Left renal cortex interstitium (tissue), 4 donors: ENCODE measurements at places on chromosomes 3 and 15. TPM values are rescaled to one million over a fixed set of nuclear protein-coding genes. Genes with fewer than 3 reads are reported as not detected.

PLSCR1 gene
- polyA plus RNA-seq: 85.9 TPM

GRCh38 chr15:52103217-52104207 is 9.1 kb downstream of the BCL2L10 start:
- no peak for DNase-seq

DGKG gene
- polyA plus RNA-seq: 0.75 TPM

DNA sequence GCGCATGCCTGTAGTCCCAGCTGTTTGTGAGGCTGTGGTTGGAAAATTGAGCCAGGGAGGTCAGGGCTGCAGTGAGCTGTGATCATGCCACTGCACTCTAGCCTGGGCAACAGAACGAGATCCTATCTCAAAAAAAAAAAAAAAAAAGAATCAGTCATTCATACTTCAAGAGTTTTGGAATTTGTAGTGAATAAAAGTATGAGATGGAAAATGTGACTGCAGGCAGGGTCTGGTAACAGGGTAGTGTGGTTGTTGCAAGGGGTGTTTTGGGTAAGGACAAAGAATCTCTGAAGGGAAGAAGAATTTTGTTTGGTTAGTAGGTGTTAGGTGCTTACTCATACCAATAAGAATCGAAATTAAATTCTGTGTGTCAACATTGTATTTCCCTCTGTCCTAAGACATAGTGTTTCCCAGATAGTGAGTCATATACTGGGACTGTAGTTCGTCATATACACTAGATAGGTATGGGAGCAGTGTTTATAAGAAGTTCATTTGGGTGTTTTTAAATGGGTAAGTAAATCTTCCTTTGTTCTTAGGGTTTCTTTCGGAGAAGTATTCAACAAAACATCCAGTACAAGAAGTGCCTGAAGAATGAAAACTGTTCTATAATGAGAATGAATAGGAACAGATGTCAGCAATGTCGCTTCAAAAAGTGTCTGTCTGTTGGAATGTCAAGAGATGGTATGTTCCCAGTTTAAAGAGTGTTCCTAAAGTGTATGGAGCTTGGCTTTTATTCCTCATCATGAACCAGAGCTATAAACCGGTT is 14.2 kb downstream of the NR1D2 start:
- no peak for DNase-seq

TRPM1 gene
- polyA plus RNA-seq: 0.52 TPM

GRCh38 chr3:177679568-177680471 is 482.5 kb upstream of the TBL1XR1 start:
- no peak for DNase-seq

VWA5B2 gene
- polyA plus RNA-seq: 2.8 TPM

DNA sequence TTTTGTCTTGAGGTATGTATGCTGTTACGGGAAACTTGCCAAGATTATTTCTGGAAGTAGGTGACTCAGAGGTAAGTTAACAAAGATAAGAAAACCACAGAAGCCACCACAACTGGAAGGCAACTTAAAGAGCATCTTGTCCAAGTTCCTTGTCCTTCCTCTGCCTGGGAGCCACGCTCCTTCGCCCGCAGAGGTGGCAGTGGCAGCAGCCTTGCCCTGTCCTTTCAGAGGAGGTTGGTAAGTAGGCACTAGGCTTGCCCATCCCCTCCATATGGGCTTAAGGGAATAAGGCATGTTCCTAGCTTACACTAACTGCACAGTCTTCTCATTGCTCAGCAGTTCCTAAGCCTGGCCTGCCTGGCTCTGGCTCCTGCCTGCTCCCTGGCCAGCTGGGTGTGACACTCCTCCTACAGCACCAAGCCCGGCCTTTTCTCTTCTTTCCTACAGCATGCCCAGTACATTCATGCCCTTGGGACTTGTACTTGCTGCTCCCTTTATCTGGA is 48.0 kb upstream of the RAB6B start:
- no peak for DNase-seq

- DNase-seq: no peak
These were observed 88.5 kb downstream of the ERC2 start for GRCh38 chr3:56379723-56380287.

DNA sequence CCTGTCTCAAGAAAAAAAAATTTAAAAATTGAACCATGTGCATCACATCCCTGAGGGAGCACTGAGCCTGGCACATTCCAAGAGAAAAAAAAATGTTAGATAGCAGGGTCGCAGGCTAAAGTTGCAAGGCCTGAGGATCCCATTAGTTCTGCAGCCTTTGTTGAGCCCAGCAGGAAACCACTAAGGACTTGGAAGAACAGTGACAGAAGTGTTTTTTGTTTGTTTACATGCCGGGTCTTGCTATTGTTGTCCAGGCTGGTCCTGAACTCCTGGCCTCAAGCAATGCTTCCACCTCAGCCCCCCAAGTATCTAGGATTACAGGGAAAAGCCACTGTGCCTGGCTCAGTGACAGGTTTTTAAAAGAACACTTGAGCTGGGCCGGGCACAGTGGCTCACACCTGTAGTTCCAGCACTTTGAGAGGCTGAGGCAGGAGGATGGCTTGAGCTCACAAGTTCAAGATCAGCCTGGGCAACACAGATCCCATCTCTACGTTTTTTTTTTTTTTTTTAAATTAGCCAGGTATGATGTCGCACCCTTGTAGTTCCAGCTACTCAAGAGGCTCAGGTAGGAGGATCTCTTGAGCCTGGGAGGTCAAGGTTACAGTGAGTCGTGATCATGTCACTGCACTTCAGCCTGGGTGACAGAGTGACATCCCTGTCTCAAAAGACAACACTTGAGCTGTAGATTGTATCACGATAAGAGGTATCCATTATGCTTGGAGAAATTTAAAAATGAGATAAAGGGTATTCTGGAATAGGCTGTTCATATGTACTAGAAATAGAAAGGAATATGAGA is 15.2 kb downstream of the CHAC1 start:
- DNase-seq: no peak

DNA sequence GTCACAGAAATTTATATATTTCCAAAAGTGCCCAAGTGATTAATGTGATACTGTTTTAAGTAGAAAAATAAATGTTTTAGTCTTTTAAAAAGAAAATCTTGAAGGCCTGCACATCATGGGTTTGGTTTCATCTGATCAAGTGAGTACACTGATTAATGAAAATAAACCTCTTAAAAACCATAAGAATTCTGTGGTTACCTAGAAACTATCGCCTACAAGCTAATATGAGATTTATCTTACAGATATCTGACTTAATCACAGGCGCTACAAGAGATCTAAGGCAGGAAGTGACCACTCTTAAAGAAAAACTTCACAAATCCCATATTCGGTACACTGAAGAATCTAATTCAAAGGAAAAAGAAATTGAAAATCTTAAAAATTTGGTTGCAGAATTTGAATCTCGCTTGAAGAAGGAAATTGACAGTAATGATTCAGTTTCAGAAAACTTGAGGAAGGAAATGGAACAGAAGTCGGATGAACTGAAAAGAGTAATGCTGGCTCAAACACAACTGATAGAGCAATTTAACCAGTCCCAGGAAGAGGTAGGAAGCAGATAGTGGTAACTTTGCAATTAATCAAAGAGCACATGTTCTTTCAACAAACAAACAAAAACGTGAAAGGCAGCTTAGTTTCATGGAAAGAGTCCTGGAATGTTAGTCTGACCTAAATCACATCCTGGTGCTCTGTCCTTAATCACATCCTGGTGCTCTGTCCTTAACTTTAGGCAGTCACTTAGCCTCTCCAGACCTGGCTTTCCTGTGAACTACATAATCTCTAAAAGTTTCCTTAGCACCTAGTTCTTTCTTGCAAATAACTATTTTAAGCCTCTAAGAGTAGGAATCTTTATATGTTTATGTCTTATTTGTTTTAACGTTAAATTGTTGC is 131.8 kb downstream of the CCNL1 start:
- DNase-seq: no peak

CMTM8 gene
- 10.2 TPM for polyA plus RNA-seq

DNA sequence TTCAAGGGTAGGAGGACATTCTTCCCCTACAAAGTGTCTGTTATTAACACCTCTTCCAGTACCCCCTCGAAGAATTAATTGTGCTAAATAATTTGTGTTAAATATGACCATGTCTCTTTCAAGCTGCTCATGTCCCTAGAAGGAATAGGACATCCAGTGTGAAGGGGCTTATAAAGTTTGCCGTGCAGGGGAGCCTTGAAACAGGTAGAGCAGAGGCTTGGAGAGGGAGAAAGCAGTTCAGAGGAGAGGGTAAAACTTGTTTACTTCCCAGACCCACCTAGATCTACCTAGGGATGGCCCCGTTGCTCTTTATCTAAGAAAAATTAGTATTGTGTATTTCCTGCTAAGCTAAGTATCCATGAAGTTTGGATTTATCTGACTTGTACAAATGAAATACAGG is 114.8 kb downstream of the CACNA2D3 start:
- no peak for DNase-seq

GRCh38 chr15:95872366-95872771 is 458.1 kb upstream of the NR2F2 start:
- DNase-seq: no peak

DNA sequence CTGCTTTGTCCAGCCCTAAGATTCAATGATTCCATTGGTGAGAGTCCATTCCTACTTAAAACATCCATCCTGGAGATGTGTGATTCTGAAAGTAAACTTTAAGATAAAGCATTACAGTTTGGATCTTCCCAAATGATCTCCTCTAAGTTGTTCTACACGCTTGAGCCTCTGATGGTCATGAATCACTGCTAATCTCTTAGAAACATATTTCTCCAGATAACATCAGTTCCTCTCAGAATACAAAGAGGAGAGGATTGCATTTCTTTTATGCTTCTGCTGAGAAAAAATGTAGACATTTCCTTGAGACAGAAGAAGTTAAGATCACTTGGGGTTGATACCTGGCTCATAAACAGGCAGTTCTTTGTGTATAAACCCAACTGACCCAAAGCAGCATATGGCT is 281.2 kb upstream of the DPH6 start:
- DNase-seq: no peak

GRCh38 chr3:50503504-50504342 is at the start of gene CACNA2D2:
Gene CACNA2D2 (minus strand): TSS chr3:50503634. CDS start chr3:50503423, 211 bp downstream.
- no peak for DNase-seq

DNA sequence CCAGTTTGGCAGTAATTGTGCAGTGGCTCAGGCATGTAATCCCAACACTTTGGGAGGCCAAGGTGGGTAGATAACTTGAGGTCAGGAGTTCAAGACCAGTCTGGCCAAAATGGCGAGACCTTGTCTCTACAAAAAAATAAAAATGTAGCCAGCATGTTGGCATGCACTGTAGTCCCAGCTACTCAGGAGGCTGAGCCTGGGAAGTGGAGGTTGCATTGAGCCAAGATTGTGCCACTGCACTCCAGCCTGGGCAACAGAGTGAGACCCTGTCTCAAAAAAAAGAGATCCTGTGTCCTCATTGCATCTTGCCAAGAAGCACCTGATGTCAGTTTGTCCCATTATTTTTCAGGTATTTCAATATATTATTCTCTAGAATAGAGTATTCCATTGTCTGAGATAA is 61.8 kb downstream of the CRTC3 start:
- DNase-seq: no peak

GRCh38 chr3:6716420-6716819 is 144.5 kb upstream of the GRM7 start:
- no peak for DNase-seq

SAMMSON gene
- polyA plus RNA-seq: not detected

GRCh38 chr3:7166460-7166859 is 305.5 kb downstream of the GRM7 start:
- no peak for DNase-seq

DNA sequence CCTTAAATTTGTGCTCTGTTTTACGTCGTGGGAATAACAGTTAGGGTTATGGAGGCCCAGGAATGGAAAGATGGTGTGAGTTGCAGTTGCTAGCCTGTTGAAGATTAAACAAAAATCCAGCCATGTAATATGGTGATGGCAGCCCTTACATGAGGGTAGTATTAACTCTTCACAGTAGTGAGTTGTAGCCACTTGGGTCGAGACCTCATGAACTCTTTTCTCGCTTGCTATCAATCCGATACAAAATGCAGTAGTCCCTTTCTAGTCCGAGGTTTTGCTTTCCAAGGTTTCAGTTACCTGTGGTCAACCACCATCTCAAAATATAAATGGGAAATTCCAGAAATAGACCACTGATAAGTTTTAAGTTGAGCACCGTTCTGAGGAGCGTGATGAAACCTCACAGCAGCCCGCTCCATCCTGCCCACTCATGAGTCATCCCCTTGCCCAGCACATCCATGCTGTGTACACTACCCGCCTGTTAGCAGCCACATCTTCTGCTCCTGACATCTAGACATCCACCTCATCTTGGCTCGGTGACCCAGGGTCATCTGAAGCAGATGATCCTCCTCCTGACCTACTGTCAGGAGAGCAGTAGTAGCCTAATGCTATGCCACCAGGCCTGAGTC is 177.9 kb downstream of the CDIN1 start:
- DNase-seq: no peak

- no peak for DNase-seq
These were observed 283.5 kb downstream of the CHL1 start for GRCh38 chr3:480070-480469.

PLA2G4E gene
- not detected for polyA plus RNA-seq

GRCh38 chr3:191148131-191148530 is 50.9 kb upstream of the OSTN start:
- no peak for DNase-seq

GRCh38 chr3:365268-365667 is 168.7 kb downstream of the CHL1 start:
- no peak for DNase-seq

- DNase-seq: no peak
These were observed 340.1 kb downstream of the PTPRG start for GRCh38 chr3:61901496-61901895.

DNA sequence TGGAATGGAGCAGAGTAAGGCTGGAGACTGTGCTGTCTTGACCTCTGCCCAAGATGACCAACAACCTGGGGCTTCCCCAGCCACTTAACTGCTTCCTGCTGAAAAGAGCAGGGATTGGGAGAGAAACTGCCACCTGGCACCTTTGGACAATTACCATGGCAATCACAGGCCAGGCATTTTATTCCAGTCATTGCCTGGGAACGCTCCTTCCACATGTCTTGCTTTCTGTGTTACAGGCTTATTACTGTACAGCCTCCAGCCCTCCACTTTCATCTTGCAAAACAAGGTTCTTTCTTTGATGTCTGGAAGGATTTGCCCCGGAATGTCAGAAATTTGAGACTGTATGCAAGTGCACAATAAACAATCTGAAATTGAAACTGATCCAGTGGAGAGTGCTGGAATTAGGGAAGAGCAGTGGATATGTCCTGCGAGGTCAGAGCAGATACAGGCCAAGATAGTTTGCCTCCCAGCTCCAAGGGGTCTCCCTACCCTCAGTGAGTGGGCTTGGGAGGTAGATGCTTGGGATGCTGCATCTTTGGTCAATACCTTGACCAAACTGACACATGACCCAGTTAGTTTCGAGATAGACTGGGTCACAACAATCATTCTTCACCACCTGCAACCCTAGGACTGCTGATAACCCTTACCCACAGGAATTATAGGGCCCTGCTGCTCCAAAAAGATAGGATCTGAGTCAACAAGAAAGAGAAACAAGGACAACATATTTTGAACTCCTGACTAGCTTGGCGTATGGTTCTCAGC is 2.7 kb downstream of the PPP1R14D start:
- no peak for DNase-seq

SFMBT1 gene
- 10.0 TPM for polyA plus RNA-seq

MYLK gene
- 151 TPM for polyA plus RNA-seq

RBP2 gene
- polyA plus RNA-seq: 0.44 TPM

- no peak for DNase-seq
These were observed 999 bp downstream of the INSYN1 start for GRCh38 chr15:73751899-73752805.

FGF7 gene
- polyA plus RNA-seq: 16.3 TPM

GRCh38 chr3:13338231-13338630 is 81.9 kb downstream of the NUP210 start:
- no peak for DNase-seq

GRCh38 chr3:41532976-41533375 is 333.7 kb downstream of the CTNNB1 start:
- no peak for DNase-seq
